ENCODE measurements at places on chromosomes 13 and 19.

DNA sequence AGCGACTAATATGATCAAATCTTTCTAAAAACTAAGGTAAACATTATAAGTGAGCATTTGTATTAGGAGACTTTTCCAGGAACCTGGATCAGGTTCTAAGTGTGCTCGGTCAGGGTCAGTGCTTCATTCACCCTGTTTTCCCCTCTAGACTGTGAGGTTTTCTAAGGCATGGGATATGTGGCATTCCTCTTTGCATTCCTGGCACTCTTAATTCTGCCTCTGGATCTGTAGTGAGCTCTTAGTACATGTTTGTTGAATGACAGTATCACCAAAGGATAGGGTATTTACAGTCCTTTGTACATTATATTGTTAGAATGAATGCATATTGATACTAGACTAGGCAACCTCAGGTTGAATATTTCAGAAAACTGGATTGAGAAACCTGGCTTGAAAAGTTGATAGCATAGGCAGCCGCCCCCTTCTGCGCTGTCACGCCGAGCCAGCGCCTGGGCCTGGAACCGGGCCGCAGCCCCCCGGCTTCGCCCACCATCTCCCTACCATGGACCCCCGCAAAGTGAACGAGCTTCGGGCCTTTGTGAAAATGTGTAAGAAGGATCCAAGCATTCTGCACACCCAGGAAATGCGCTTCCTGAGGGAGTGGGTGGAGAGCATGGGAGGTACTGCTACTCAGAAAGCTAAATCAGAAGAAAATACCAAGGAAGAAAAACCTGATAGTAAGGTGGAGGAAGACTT lies 156.5 kb downstream of the KCNRG start:
- no peak for DNase-seq

GRCh38 chr19:13526552-13526951 lies 20.3 kb upstream of the CACNA1A start:
- no peak for DNase-seq

DNA sequence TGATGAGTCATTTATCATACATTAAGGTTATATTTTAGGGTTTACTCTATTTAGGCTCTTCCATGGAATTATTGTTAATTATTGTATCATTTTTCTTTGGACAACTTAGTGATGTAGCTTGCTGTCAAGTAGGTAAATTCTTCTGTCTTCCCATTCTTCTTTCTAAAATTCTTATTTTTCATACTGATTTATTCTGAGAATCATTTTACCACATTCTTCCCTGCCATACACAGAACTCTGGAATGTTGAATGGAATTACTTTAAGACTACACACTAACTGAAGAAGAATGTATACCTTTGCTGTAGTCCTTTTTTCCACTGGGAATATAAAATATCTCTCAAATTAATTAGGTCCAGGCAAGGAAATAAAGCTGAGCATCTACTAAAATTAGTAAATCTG lies 24.5 kb upstream of the SLC7A1 start:
- DNase-seq: no peak

- DNase-seq: no peak
These were observed 186.7 kb downstream of the STK24 start for GRCh38 chr13:98390086-98390715.

DNA sequence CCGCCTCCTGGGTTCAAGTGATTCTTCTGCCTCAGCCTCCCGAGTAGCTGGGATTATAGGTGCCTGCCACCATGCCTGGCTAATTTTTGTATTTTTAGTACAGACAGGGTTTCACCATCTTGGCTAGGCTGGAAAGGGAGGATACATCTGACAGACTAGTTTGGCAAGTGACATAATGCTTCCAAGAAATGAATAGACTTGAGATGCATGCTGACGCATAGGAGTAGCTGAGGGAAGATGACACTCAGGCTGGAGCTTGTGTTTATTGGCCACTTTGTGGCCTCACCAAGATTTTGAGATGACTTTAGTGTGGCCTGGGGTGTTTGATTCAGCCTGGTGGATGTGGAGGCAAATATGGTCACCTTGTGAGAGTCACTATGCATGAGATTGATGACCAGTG lies 4.0 kb downstream of the ZNF586 start:
- no peak for DNase-seq
